Stimulated activated naive CD4-positive, alpha-beta T cell treated with Interleukin-2 at 50 U/mL for 16 hours (primary cell): ENCODE measurements at places on chromosomes 6 and 20.
A peak's percentile ranks its signal among the peaks of the same experiment; 100 is the strongest.

- no peak for DNase-seq
These were observed 281.2 kb upstream of the JAG1 start for GRCh38 chr20:10954908-10955580.

DNA sequence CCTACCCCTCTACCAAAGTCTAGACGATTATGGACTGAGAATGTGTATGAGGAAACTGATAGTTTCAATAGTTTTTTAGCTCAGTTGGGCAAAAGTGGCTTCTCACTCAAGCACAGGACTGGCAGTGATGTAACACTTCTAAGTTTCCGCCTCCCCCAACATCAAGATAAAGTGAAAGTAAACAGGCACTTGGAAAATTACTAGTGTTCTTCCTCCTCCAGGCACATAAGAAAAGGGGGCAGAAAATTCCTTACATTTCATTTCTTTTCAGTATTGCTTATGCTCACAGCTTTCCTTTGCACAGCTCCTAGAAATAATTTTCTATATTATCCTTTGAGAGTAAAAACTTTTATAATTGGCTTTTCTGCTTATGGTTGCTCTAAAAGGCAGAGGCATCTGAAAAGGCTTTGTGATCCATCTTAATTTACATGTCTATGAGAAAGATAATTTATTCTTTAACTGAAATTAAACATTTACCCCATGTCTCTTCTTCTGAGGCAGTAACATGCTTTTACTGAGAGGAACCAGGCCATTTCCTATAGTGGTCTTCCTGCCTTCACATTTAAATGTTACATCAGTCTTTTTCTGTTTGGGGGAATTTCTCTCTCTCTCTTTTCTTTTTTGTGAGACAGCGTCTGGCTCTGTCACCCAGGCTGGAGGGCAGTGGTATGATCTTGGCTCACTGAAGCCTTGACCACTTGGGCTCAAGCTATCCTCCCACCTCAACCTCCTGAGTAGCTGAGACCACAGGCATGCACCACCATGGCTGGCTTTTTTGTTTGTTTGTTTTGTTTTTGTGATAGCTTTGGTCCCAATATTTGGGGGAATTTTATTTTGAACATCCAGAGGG, 65.0 kb upstream of the EEF1A1 start:
- no peak for DNase-seq

GRCh38 chr6:102417368-102417998, 1024.0 kb downstream of the GRIK2 start:
- no peak for DNase-seq

- no peak for DNase-seq
These were observed 646.6 kb upstream of the HS3ST5 start for GRCh38 chr6:114989279-114989964.

GRCh38 chr6:116221067-116221466, 32.8 kb downstream of the TSPYL4 start:
- DNase-seq: no peak

GRCh38 chr6:30074331-30075093, 1.1 kb downstream of the RNF39 start:
- no peak for DNase-seq

GRCh38 chr6:33709605-33710295, 1.8 kb downstream of the UQCC2 start:
- no peak for DNase-seq

DNA sequence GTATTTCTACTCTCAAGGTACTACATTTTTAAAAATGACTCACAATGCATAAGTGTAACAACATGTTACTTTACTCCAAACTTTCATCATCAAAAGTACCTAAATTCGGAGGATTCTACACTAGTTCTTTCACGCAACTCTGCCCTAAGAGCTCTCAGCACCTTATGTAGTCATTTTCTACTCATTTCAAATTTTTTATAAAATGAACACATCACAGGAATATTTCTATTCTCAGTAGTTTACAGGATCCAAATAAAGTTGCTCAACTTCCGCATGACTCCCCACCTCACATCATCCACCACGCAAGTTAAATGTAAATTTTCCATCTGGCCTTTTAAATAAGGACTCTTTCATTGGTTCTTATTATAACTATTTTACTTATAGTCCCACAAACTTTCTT, 344.9 kb upstream of the MANEA start:
- no peak for DNase-seq

GRCh38 chr20:61508301-61509096, 256.4 kb downstream of the CDH4 start:
- no peak for DNase-seq

DNA sequence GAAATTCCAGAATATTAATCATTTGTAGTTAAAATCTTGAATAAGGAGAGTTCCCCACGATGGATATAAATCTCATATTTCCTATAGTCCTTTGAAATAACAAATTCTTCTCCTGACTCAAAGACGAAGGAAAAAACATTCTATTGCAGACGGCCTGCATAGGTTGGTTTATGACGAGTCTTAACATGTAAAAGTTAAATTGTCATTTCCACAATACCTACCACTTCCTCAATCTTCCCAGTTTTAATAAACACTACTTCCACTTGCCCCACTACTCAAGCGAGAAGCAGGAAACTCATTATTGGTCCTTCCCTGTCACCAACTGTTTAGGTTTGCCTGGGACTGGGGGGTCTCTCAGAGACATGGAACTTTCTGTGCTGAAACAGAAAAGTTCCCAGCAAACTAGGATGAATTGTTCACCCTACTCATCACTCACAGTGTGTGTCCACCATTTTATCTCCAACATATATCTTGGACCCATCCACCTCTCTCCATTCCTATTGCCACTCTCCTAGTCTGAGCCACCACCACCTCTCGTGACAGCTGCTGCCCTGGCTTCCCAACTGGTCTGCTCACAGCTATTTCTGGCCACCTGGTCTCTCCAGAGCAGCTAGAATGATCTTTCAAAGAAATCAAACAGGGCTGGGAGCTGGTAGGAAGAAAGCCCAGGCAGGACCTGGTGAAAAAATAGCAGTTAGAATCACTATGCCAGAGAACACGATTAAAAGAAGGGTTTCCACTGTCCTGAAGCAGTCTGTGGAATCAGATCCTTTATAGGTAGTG, 15.1 kb upstream of the ZSCAN9 start:
- no peak for DNase-seq

GRCh38 chr20:54860716-54861115, 385.3 kb downstream of the DOK5 start:
- DNase-seq: no peak

- no peak for DNase-seq
These were observed 34.5 kb upstream of the PCMTD2 start for GRCh38 chr20:64220891-64221527.

DNA sequence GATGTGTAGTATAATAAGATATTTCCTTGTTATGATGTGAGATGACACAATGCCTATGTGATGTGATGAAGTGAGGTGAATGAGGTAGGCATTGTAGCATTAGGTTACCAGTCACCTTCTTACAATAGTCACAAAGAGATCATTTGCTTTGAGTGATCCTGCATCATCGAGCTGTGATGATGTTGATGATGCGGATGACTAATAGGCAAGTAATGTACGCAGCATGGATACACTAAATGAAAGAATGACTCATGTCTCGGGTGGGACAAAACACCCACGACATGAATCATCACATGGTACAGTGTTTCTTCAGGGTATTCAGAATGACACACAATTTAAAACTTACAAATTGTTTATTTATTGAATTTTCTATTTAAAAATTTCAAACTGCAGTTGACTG, 806.3 kb upstream of the GJE1 start:
- peak; percentile 47 for DNase-seq

- DNase-seq: no peak
These were observed 13.5 kb upstream of the KCNK16 start for GRCh38 chr6:39335780-39336545.

DNA sequence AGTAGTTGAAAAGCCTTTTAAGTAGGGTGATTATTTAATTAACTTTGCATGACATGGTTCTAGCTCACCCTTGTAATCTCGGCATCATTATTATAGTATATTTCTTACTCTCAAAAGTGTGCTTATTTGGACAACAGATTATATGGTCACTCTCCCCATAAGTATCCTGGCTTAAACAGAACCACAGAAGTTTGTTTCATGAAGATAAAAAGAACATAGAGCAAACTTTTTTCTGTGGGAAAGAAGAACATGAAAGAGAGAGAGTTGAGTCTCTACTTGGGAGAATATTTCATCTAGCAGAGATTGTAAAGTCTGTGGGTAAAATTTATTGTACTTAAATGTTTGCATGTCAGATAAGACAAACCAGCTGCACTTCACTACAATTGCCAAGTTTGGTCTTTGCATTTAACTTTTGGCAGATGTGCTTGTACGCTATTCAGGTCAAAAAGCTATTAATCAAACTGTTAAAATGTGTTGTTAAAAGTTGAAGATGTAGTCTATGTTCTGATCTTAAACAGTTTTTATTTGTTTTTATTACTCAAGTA, 33.4 kb upstream of the PRIM2 start:
- no peak for DNase-seq

GRCh38 chr6:114301596-114302219, 41.1 kb downstream of the HS3ST5 start:
- no peak for DNase-seq

- DNase-seq: no peak
These were observed 25.8 kb downstream of the CAP2 start for GRCh38 chr6:17419189-17419575.

DNA sequence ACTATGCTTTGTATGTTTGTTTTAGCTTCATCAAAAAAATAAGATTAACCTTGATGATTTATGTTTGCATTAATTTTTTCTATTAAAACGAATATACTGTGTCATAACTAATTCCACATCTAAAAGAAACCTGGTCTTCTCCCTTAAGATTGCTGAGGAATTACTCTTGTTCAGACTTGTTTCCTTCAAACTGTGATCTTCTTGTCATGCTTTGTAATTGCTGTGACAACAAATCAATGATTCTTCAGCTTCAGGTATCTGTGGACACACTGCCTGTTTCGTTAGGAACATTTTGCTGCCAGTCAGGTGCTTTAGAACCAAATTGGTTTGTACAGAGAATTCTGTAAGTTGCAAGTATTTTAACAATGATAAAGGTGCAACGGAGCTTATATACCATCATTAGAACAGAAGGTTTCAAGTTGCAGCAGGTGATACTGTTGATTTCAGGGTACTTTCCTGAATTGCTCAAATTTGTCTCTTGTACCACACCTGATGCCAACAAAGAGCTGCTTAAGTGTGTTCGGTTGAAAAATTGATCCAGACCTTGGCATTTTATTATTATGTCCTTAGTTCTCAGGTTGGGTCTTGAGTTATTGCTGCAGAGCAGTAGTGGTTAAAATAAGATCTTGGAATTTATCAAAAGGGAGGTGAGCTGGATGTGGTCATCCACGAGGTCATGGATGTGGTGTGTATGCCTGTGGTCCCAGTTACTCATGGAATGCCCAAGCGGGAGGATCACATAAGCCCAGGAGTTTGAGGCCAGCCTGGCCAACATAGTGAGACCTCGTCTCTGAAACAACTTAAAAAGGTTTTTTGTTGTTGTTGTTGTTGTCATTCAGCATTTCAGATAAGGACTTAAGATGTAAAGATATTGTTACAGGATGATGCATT, 19.5 kb downstream of the SYTL3 start:
- DNase-seq: no peak

DNA sequence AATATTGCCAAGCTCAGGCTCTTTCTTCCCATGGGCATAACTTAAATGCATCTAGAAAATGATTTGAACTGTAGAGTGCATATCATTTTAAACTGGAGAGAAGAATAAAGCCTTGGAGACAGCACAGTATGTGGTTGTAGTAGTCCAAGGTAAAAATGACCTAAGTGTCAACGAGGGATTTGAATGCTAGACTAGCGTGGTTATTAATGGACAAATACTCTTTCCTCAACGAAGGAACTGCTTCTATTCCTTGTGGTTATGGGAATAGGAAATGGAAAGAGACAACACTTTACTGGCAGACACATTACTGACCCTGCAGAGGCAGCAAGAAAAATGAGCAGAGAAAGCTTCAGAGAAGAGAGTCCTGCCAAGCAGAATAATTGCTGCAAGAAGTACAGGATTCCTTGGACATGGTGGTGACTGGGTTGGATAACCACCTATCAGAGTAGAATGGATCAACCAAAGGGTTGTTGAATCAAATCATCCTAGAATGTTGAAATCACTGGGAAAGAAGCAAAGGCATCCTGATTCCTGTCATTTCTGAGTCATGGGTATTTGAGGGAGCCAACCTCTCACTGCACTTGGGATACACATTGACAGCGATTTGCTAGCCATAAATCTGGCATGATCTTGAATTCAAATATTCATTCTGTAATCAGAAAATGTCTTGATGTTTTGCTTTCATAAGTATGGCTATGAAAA, 258.1 kb upstream of the EPHA7 start:
- no peak for DNase-seq

GRCh38 chr20:53652090-53652858, 58.6 kb upstream of the ZNF217 start:
- DNase-seq: no peak

- no peak for DNase-seq
These were observed 377.5 kb upstream of the IRAK1BP1 start for GRCh38 chr6:78489874-78490273.

DNA sequence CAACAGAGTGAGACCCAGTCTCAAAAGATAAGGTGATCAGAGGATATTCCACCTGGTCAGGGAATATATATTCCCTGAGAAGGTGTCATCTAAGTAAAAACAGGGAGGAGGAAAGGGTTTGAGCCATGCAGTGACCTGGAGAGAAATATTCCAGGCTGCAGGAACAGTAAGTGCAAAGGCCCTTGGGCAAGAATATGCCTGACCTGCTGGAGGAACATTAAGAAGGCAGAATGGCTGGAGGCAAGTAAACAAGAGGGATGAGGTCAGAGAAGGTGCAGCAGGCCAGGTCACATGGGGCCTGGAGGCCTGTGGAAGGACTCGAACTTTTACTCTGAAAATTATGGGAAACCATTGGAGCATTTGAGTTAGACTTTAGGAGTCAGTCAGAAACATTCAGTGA, 6.7 kb downstream of the DEF6 start:
- DNase-seq: no peak

GRCh38 chr20:23205611-23206041, 119.5 kb upstream of the CD93 start:
- no peak for DNase-seq

- no peak for DNase-seq
These were observed 367.7 kb downstream of the ARHGAP18 start for GRCh38 chr6:129342243-129342642.

GRCh38 chr6:42821846-42822245, 40.0 kb downstream of the BICRAL start:
- no peak for DNase-seq

GRCh38 chr6:27867945-27868300, 44.3 kb downstream of the OR2B2 start:
- DNase-seq: no peak

DNA sequence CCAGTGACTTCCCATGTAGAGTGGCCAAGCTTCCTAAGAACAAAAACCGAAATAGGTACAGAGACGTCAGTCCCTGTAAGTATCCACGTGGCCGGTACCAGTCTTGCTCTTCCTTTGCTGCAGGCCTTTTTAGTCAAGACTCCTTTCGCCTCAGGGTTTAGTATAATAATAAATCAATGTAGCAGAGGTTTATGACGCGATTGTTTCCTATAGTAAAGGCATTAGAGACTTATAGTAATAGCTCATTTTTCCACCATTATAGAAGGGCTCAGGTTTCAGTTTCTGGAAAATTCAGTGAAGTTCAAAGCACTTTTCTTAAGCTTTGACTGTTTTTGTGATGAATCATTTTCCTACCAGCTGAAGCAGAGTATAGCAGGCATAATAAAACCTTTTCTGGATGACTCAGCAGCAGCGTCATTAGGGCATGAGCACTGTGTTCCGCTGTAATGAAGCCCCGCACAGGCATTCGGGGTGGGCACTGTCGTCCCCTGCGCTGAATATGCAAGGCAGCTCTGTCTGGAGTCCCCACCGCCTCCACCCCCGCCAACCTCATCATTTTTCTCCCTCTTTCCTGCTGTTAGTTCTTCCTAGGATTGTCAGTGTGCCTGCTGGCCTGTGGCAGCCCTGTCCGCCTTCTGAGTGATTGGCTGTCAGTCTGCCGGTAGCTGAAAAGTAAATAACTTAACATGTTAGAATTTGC, 51.3 kb downstream of the PTPN1 start:
- DNase-seq: peak; percentile 74
